ENCODE measurements at places on chromosomes 2 and 18.

- DNase-seq, result no peak
These were observed 423.7 kb downstream of the TXNL1 start for GRCh38 chr18:56214706-56215105.

GRCh38 chr2:205835251-205835791, 153.0 kb downstream of the NRP2 start:
- DNase-seq, result no peak

DNA sequence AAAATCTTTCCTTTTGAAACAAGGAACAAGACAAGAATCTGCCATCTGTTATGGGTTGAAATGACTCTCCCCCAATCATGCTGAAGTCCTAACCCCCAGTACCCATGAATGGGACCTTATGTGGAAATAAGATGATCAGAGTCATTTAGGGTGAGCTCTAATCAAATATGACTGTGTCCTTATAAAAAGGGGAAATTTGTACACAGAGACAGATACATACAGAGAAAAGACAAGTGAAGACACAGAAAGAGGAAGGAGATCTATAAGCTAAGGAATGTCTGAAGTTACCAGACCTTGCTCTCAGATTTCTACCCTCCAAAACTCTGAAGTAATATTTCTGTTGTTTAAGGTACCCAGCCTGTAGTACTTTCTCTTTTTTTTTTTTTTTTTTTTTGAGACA, 15.7 kb downstream of the TGFBRAP1 start:
- no peak for DNase-seq

DNA sequence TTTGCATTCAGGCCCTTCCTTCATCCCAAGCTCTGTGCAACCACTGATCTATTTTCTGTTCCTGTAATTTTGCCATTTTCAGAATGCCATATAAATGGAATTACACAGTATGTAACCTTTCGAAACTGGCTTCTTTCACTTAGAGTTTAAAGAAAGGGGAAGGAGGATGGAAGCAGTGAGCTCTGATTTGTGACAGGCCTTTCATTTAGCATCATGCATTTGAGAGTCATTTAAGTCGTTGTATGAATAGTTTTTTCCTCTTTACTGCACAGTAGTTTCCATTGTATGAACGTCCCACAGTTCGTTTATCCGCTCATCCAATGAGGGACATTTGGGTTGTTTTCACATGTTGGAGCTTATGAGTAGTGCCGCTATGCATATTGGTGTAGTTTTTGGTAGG, 67.0 kb downstream of the LBH start:
- DNase-seq, result no peak

- DNase-seq, result no peak
These were observed 82.2 kb downstream of the CELF4 start for GRCh38 chr18:37483221-37483971.

- DNase-seq, result no peak
These were observed 463.2 kb downstream of the THSD7B start for GRCh38 chr2:137228566-137228965.

GRCh38 chr18:43314941-43315340, 37.7 kb upstream of the SYT4 start:
- no peak for DNase-seq

DNA sequence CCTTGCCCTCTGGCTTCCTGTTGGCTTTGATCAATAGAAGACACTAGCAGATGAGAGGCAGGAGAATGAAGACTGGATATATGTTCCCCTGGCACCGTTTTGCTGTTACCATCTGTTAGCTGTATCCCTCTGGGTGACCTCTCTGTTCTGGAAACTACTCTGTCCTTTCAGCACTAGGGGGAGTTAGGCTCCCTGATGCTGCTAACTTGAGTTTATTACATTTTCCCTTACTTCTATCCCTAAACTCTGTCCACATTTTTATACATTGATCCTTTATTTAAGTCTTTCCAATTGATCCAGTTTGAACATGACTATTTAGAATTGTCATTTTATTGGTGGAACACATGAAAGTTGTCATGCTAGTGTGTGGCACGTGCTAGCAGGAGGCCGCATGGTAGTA, 1014.3 kb upstream of the CDH2 start:
- no peak for DNase-seq

- DNase-seq, result peak; percentile 14
These were observed 823 bp upstream of the RNU2-63P start for GRCh38 chr2:88016960-88017779.

GRCh38 chr2:43998263-43998662, 2.5 kb upstream of the LRPPRC start:
- no peak for DNase-seq

DNA sequence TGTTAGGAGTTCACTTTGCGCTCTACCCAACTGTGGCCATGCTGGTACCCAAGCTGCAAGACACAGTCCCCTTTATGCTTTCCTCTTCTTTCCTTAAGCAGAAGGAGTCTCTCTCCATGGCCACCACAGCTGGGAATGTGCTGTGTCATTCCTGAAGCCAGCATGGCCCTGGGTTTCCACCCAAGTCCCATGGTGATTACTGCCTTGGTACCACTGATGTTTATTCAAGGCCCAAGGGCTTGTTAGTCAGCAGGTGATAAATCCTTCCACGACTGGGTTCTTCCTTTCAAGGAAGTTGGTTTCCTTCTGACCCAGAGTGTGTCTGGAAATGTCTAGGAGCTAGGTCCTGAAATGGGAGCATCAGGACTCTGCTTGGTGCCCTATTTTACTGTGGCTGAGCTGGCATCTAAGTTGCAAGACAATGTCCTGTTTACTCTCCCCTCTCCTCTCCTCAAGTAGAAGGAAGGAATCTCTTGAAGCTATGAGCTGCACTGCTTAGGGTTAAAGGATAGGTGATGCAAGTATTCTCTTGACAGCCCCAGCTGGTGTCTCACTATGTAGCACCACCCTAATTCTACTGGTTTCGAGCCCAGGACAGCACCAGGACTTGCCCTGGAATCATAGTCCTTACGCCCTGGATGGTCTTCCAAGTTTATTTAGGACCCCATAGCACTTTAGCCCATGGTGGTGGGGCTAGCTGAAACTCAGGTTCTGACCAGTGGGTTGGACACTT, 18.7 kb upstream of the NUP35 start:
- no peak for DNase-seq

DNA sequence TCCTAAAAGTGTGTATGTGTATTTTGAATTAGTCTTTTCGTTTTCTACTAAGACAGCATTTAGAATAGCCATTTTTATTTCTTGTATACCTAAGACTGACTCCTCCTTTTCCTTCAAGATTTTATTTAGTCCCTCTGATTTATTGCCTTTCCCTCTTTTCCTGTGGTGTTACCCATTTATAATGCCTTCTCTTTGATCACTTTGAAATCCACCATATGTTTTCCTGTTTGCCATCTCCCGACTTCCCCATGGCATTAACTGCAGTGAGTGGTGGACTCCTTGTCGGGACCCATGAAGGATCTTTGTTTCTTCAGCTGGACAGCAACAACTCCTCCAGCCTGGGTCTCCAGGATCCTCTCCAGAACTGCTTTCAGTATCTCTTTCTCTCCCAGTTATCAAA, 160.7 kb downstream of the CSRNP3 start:
- no peak for DNase-seq

- no peak for DNase-seq
These were observed 87.1 kb upstream of the CYP1B1 start for GRCh38 chr2:38163006-38163405.

DNA sequence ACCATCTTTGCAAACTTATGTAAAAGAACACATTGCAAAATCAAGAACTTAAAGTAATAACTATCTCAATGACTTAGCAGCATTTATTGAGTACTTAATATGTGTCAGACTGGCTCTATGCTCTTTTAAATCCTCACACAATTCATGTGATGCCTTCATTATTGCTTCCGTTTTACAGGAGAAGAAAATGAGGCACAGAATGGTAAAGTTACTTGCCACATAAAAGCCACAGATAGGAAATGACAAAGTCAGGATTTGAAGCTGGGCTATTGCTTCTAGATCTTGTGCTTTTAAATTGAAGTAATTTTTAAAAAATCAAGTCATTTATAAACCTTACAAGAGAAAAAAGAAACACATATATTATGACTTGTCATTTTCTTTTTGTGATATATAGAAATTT, 174.2 kb downstream of the WDR7 start:
- no peak for DNase-seq

DNA sequence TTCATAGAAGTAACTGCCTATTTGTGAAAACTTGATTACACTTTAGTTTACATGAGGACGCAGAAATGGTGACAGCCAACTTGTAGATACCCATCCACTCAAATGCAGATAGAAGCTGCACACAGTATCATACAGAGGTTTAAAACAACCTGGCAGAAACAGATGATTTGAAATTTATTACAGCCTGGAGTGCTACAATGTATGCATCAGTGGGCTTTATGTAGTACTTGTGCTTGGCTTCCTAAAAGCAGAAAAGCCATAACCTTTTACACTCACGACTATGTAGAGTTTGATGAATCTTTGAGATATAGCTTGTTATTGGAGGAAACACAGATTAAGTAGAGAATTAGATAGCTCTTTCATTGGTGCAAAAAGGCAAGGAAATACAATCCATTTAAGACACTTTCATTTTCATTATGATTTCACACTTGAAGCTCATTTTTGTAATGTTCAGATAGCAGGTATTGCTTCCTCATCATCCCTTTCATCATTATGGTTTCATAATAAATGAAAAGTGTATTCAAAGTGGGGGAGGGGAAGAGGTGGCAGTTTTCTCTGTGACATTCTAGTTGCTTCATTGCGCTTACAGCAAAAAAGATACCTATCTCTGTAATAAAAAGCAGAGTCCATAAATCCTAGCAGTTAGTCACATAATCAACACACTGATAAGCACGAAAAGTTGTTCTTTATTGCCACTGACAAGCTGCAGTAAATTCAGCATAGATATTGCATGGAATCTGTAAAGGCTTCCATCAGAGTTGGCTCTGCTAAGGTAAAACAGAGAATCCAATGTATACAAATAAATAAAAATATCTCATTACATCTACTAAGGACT, 789.8 kb upstream of the FSHR start:
- DNase-seq, result no peak

DNA sequence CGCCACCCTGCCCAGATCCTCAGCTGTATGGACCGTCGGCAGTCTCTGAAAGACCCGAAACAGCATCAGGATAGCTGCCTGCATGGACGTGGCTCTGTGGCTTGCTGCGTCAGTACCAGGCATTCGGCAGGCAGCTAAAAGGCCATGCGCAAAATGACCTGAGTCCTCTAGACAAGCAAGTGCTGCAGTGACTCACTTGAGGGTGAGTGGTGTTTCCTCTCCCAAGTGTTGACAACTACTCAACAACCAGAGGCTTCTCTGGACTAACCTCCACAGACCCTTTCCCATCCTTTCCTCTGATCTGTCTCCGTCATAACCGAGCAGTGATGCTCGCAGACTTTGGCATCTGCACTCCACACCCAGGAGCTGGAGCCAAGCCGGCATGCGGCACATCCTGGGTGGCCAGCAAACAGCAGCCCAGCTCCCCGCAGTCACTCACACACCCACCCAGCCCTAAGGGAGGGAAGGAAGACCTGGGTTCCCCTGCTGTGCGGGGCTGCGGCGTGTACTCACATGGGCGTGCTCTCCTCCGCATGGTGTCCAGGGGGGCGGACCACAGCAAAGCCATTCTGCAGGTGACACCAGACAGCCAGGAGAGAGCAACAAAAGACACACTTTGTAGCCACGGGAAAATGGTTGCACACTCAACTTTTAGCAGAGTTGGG, 239.3 kb downstream of the TWIST2 start:
- no peak for DNase-seq

- no peak for DNase-seq
These were observed 62.8 kb downstream of the GALNT14 start for GRCh38 chr2:31075431-31075830.

DNA sequence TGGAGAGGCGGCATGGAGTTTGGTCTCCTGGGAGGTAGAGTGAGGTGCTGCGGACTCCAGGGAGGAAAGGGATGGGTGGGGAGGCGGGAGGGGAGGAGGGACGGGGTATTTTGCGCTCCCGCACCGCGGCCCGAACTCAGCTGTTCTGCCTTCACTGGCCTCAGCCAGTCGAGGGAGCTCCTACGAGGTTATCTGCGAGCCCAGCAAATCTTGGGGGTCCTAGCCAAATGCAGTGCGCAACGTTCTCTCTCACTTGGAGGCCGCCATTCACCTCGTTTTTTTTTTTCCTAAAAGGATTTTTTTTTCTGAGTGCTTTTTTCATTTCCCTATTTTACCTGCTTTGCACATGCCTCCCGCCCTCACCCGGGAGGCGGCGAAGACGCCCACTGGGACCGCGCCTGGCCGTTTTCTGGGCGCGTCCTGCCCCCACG, 877 bp upstream of the BCL2L11 start:
- no peak for DNase-seq

DNA sequence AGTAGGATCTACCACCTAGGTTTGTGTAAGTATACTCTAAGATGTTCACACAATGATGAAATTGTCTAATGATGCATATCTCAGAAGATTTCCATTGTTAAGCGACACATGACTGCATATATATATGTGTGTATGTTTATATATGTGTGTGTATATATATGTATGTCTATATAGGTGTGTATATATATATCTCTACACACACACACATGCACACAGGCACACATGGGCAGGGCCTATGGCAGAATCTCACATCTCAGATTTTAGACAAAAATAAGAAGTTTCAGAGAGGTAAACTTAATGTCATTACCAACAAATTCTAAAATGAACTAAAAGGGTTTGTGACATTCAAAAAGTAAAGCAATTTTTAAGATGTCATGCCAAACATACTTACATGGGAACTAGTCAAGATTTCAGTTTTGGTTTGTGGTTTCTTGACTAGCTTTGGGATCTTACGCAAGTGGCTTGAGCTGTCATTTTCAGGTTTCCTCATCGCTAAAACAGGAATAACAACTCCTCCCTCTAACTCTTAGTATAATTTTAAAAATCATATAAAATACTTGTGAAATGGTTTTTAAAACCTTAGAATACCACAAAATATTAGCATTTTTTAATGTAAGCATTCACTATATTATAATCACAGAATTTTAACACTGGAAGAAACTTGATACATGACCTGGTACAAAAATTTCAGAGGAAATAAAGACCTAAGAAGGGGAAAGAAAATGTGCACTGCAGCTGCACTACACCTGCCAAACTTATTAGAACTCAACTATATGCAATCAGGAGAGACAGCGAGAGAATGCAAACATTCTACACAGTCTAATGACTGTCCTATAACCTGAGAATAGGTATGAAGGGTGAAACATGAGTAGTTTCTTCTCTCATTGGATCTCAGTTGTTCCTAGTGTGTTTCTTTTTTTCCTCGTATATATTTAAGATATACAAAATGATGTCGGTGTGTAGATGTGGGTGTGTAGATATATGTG, 75.7 kb downstream of the TTC21B start:
- DNase-seq, result no peak

DNA sequence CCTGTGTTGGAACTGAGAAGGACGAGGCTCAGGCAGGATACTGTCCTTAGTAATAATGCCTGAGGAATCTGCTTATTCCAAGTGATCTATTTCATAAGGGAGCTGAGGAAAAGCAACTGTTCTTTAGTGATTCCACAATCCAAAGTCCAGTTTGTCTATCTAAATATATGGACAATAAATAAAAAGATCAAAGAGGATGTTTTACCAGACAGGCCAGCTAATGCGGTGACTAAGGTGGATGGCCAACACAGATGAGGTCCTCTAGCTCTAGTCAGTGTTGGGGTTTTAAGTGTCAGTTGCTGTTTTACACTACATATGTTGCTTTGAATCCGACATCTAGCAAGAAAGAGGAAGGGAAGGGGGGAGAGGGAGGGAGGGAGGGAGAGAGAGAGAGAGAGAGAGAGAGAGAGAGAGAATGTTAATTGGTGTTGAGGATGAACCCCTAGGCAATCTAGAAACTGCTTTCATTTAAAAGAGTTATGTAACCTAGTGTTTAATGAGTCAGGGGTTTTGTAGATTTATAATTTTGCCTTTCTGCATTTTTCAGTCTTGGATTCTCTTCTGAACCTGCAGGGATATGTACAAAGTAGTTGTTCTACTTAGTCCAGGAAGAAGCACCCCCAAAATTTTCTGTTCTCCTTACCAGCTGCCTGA, 27.0 kb upstream of the SCN1A start:
- DNase-seq, result no peak
